Transverse colon (tissue), 4 donors: ENCODE measurements at places on chromosomes 3 and 15.
A peak's percentile ranks its signal among the peaks of the same experiment; 100 is the strongest.

DNA sequence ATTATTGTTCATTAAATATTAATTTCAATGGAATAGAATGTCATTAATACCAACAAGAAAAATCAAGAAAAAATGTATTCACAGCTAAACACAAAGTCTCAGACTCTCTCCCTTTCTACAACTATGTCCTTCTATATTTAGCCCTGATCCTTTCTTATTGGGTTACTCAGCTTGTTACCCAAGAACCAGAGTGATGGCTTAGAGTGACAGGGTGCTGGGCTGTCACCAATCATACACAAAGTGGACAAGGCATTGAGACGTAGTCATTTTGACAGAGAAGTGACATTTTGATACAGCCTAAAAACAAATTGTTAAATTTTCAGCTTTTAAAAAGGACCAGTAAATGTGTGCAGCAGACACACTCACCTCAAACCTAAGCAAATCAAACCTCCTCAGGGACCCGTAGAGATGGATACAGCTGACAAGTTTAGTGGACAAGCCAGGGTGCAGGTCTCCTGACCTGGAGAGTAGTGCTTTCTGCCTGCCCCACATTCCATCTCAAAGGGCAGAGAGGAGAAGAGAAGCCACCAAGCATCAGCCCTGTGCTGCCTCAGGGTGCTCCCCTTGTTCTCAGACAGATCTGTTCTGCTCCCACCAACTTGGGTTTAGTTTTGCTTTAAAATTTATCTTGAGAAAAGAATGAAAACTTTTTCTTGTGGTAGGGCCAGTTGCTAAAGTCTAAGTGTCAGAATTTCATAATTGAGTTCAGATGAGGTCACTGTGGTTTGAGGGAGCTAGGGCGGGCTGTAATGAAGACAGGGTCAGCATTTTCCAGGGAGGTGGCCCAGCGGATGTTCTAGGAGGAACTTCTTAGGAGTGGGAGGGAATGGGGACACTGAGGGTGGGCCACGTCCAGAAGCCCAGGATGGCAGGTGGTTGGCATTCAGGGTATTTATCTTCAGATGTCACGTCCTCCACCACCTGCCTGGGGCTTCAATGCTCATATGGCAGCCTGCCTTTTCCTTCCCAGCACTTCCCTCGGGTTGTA lies 136.5 kb upstream of the TBL1XR1 start:
- DNase-seq = no peak

GRCh38 chr3:11391174-11391879 lies 119.1 kb downstream of the ATG7 start:
- DNase-seq = peak; percentile 12

DNA sequence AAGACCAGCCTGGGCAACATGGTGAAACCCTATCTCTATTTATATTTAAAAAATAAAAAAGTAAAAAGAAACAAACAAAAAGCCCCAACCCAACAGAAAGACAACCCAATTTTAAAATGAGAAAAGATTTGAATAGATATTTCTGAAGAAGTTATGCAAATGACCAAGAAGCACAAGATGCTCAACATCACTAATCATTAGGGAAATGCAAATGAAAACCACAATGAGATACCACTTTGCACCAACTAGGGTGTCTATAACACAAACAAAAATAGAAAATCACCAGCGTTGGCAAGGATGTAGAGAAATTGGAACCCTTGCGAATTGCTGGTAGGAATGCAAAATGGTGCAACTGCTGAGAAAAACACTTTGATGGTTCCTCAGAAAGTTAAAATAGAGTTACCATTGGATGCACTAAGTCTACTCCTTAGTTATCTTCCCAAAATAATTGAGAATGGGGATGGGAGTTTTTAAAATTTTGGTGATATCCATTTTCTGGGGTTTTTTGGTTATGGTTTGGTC lies 45.8 kb upstream of the CCNB2 start:
- DNase-seq = no peak

DNA sequence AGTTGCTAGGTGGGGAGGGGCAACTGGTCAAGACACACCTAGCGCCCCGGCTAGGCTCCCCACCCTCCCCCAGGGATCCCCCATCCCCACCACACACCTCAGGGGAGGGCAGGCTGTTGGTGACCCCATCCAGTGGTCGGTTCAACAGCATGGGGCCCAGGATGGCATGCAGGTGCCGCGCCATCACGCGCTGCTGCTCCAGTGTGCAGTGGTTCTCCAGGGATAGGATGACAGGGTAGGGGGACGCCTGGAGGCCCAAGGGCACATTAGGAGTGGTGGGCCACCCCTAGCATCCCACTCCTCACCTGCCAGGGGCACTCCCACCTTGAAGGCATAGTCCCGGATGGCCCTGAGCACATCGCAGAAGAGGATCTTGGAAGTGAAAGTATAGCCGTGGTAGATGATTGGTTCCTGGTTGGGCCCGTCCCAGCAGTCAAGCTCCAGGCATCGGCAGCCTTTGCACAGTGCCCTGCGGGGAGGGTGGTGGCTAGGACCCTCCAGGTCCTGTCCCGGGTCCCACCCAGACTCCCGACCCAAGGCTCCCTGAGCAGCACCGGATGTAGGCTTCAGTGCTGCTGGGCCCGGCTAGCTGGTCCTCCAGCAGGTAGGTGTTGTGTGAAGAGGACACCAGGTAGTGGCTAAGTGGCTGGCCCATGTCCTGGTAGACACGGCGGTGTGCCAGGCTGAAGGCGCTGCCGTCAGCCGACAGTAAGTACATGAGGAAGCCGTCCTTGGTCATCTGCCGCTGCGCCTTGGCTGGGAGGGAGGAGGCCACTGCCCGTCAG lies 19.4 kb downstream of the VILL start:
- DNase-seq = no peak

DNA sequence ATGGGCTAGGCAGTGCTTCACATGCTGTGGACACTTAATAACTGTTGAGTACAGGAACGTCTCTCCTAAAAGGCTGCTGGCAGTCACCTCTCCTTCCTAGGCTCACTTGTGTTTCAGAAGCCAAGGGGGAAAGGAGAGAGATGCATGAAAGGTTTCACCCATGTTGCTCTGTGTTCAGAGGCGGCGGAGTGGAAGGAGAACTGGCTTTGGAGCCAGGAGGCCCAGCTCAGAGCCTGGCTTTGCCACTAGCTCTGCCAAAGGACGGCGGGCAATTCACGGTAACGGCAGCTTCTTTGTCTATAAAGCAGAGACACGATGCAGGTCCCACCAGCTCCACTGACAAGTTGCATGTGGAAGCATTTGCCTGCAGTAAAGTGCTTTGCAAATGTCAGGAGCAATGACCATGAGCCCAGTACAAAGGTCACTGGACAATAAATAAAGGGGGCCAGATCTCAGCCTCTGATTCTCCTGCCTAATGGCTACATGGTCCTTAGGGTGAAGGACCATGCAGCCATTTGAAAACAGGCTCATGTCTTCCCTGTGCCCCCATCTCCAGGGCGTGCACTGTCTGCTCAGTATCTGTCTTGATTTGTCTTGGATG lies 171.7 kb upstream of the TLE3 start:
- no peak for DNase-seq

GRCh38 chr3:36707623-36708409 lies 56.5 kb downstream of the DCLK3 start:
- DNase-seq = no peak

DNA sequence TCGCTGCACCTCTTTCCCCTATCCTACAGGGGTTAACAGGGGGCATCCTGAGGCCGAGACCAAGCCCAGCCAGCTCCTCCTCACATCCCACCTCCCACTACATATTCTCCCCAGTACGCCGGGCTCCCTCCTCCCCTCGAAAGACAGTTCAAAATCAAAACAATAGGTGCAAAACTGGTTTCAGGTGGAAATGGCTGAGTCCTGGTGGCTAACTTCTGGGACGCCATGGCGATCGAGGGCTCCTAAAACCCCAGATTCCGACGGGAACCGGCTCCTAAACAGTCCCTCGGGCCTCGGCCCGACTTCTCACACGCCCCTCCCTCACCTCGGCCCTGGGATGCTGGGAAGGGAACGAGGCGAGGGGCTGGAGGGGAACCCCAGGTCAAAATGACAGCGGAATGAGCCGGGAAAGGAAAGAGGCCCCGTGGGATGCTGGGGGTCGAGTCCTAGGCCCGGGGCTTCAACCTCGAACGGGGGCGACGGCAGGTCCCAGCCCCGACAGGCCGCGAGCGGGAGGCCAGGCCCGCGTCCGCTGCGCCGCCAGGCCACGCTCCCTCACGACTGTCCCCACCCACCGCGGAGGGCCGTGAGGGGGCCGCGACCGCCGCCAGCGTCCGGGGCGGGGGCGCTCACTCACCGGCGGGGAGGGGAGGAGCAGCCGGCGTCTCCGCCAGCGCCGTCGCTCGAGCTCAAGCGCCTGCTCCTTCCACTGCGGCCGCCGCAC lies 492 bp downstream of the TMCC1 start:
- DNase-seq = peak; percentile 74

DNA sequence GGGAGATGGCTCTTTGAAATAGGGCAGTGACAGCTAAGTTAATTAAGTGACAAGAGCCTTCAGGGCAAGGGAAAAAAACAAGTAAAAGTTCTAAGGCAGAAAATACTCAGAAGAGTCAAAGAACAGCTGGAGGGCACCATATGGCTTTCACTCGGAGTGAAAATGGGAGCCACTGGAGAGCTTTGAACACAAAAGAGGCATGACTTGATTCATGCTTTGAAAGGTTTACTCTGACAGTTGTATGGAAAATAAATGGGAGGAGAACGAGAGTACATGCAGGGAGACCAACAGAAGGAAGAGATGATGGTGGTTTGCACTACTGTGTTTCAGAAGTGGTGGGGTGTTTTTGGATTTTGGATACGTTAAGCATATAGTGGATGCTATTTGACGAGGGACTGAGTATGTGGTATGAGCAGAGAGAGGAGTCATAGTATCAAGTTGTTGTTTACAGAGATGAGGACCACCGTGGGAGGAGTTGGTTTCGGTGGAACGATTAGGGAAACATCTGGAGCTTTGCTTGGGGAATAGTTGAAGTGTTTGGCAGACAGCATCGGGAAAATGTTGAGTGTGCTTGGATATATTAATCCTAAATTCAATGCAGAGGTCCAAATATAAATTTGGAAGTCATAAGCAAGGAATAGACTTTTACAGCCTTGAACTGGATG lies 411.5 kb downstream of the GABRG3 start:
- no peak for DNase-seq

DNA sequence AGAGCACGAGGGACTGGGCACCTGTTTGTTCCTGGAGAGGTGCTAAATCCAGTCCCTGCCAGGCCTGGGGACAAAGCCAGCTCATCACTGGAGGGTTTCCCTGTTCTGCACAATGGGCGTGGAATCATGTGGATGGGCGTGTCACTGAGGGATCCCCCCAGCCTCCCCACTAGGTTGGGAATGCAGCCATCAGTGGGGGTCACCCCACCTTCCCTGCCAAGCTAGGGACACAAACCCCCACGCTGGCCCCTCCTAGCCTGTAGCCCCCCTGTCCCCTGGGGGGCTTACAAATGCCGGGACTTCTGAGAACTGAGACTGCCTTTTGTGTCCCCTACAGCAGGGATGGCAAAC lies 61.9 kb downstream of the NSMCE3 start:
- no peak for DNase-seq

GRCh38 chr15:60589253-60589652 lies 110.3 kb upstream of the ICE2 start:
- peak; percentile 46 for DNase-seq

GRCh38 chr3:32780071-32780734 lies 37.6 kb upstream of the TRIM71 start:
- DNase-seq = no peak

GRCh38 chr3:114455432-114455831 lies 161.6 kb downstream of the TIGIT start:
- no peak for DNase-seq

GRCh38 chr3:43348350-43348749 lies 62.0 kb downstream of the SNRK start:
- DNase-seq = no peak

GRCh38 chr15:62124176-62124972 lies 40.7 kb downstream of the C2CD4B start:
- DNase-seq = no peak

GRCh38 chr3:164640591-164640990 lies 437.7 kb downstream of the SI start:
- no peak for DNase-seq

- DNase-seq = no peak
Observed at GRCh38 chr3:188362405-188362831, 208.5 kb downstream of the LPP start.

- DNase-seq = no peak
Observed at GRCh38 chr15:32936283-32936918, 218.6 kb downstream of the GREM1 start.

- DNase-seq = peak; percentile 54
Observed at GRCh38 chr3:48222616-48223513, at the start of gene CAMP. Gene CAMP, plus strand, starts transcription at chr3:48223495. Its CDS starts 17 bp downstream, at chr3:48223512.

DNA sequence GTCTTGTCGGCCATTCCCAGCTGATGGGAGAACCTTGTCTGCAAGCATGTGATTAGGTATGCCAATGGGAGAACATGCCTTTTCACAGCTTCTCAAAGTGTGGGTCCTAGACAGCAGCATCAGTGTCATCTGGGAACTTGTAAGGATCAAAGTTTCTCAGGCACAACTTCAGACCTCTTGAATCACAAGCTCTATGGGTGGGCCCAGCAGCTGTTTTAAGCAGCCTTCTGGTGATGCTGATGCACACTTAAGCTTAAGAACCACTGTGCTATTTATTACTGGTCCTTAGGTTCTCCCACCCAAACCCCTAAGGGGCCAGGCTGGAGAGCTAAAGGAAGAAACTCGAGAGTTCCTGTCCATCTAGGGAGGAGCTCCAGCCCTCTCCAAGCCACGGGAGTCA lies 453.9 kb upstream of the PROK2 start:
- no peak for DNase-seq

- DNase-seq = no peak
Observed at GRCh38 chr15:25510146-25510545, 71.3 kb upstream of the UBE3A start.

GRCh38 chr3:76383781-76384180 lies 598.4 kb upstream of the ZNF717 start:
- DNase-seq = no peak

DNA sequence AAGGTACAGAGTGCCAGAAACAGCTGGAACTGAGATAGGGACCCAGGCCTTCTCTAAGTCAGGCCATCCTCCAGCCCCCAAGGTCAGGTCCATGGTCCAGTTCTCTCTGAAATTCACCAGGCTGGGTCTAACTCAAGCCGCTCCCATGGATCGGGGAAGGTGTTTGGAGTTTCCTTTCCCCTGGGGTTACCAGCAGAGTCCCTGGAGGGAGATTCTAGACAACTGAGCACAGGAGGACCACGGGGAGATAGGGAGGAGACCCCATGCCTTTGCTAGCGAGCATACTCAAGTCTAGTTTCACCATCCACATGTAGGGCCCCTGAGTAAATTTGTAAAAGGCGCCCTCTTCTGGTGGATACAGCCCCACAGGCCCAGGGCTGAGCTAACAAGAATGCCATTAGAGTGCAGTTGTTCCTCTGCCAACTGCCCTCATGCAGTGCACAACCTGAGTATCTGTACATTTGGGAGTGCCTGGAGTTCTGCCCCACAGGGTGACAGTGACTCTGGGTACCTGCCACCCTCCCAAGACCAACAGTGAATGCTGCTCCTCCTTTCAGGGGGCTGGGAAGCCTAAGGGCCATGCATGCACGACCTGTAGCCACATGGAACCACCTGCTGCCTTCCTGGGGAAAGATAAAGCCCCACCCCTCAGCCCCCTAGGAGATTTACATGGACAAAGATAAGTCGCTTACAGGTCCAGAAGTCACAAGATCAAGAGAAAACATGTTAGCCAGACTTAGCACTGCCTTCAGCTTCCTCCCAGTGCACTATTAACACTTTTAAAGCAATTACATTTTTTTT lies 89.0 kb downstream of the IQSEC1 start:
- peak; percentile 78 for DNase-seq

GRCh38 chr15:71634820-71635560 lies 175.4 kb upstream of the NR2E3 start:
- DNase-seq = no peak
